ENCODE measurements at places on chromosomes 3 and 15.

DNA sequence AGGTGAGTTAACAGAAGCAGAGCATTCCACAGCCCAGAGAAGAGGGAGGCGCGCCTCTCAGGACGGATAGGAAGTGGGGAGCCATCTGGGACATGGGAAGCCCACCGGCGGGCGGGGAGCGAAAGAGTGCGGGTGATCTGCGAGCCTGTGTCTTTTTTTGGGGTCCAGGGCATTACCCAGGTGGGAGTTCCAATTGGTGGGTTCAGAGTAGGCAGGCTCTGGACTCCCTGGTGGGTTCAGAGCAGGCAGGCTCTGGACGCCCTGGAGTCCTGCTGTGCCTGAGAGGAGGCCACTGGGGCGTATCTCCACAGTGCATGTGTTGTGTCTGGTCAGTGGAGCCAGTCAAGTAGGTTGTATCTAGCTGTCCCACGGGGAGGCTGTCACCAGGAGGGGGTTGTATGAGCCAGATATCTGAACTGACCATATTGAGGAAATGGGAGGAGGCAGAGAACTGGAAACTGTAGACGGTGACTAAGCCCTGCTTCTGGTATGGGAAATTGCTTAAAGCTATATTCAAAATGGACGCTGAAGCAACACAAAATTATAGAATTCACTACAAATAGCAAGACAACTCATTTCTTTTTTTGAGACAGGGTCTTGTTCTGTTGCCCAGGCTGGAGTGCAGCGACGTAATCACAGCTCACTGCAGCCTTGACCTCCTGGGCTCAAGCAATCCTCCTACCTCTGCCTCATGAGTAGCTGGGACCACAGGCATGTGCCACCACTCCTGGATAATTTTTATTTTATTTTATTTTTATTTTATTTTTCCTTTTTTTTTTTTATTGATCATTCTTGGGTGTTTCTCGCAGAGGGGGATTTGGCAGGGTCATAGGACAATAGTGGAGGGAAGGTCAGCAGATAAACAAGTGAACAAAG lies 34.5 kb upstream of the CHST2 start:
- DNase-seq: peak; percentile 38

- DNase-seq: peak; percentile 56
These were observed 216.1 kb downstream of the THRB start for GRCh38 chr3:24278543-24278942.

GRCh38 chr3:127858521-127858920 lies 36.2 kb upstream of the MGLL start:
- no peak for DNase-seq

DNA sequence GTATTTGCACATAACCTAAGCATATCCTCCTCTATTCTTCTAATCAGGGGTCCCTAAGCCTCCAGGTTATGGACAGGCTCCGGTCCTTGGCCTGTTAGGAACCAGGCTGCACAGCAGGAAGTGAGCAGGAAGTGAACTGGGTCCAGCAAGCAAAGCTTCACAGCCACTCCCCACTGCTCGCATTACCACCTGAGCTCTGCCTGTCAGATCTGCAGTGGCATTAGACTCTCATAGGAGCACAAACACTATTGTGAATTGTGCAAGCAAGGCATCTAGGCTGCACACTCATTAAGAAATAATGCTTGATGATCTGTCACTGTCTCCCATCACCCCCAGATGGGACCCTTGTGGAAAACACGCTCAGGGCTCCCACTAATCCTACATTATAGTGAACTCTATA lies 9.8 kb downstream of the MSL2 start:
- peak; percentile 12 for DNase-seq

DNA sequence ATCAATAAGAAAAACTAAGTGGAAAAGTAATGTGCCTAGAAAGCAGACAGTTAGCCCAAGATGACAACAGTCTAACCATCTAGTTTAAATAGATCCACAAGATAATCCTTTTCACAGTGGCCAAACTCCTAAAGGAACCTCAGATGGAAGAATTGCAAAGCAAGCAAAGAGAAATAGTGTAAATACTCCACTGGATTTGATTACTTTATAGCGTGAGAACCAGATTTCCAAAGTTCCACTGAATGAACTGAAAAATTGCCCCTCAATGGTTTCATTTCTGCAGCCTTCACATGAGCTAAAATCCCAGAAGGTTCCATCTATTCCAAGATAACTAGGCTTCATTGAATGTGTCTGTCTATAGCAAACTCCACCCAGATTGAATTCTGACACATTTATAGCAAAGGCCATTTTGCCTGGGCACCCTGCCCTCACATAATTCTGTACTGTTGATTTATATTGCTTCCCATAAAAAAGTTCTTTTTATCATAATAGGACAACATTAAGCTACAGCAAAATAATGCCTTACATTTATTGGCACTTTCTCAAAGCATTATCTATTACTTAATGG lies 129.7 kb upstream of the THBS1 start:
- DNase-seq: no peak

- DNase-seq: no peak
These were observed 245.2 kb upstream of the ARPP21 start for GRCh38 chr3:35393901-35394799.

- DNase-seq: no peak
These were observed 122.3 kb upstream of the PTPRG start for GRCh38 chr3:61439122-61439458.

- DNase-seq: no peak
These were observed 82.9 kb downstream of the CHRNA7 start for GRCh38 chr15:32113224-32113623.

DNA sequence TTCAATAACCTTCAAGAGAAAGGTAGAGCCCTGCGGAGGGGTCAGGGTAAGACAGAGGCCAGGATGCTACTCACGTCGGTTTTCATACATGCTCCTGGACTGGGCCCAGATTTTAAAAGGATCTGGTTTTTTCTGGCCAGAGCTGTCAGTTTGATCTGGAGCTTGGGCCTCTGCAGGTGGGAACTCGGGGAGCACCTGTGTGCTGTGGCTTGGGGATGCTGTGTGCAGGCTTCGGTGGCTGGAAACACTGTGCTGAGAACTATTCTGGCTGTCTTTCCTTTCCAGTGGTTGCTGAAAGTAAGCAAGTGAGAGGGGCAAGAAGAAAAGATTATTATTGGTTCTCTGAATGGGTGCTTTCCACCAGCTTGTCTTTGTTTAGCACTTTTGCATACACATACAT lies 647.6 kb downstream of the MAGI1 start:
- DNase-seq: no peak

DNA sequence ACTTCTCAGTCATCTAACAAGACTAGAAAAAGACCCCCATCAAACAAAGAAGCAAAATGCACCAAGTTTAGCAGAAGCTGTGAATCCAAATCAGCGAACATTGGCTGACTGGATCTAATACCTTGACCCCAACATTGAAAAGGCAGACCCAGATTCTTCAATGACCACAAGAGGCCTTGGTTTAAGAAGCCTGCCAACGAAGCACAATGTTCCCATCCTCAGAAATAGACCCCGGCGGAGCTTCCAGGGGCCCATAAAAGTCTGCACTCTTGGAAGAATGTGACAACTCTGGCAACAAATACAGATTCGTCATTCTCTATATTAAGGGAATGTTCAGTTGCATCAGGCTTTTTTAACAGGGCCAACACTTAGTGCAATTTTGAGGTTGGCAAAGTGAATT lies 112.8 kb upstream of the BCL6 start:
- DNase-seq: peak; percentile 22

DNA sequence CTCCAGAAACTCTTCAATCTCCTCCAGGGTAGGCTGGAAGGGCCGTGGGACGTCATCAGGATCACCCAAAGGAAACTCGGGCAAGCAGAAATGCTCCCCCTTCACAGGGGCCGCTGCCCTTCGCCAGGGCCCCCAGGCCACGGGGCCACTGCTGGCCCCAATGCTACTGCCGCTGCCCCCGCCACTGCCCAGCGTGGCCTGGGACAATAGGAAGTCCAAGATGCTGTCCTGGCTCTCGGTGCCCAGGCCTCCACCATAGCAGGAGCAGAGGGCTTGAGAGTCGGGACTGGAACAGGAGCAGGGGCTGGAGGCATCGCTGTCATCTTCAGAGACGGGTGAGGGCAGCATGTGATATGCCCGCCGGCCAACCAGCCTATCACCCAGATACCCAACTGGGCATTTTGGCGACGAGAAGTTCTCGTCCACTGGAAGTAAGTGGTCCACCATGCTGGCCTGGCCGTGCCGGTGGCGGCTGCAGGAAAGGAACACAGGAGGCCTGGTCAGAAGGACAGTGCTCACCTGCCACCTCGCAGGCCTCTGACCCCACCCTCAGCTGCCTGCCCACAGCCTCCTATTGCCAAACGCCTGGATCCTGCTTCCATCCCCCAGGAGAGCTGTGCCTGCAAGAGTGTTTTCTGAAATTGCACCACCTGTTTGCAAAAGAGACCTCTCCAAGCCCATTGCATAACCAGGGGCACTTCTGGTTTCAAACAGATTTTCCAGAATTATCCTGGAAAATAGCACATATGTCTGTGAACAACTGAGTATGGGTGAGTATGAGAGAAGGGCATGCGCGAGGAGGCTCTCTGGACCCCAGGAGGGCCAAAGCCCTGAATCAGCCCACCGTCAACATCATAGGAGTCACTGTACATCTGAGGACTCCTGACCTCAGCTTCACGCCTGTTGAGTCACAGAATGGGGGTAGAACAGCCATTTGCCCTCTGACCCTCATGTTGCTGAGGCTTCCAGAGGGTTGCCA lies 4.4 kb downstream of the KLF15 start:
- DNase-seq: no peak

DNA sequence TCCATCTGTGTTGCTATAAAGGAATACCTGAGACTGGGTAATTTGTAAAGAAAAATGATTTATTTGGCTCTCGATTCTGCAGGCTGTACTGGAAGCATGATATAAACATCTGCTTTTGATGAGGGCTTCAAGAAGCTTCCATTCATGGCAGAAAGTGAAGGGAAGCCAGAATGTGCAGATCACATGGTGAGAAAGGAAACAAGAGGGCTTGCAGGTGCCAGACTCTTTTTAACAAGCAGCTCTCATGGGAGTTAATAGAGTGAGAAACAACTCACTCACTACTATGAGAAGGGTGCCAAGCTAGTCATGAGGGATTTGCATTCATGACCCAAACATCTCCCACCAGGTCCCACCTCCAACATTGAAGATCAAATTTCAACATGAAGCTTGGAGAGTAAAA lies 247.2 kb downstream of the ZIC4 start:
- no peak for DNase-seq

GRCh38 chr15:71677766-71678165 lies 132.6 kb upstream of the NR2E3 start:
- no peak for DNase-seq

GRCh38 chr3:59430341-59430740 lies 380.5 kb upstream of the CFAP20DC start:
- DNase-seq: no peak

- no peak for DNase-seq
These were observed 21.7 kb upstream of the PLSCR1 start for GRCh38 chr3:146566138-146566537.

GRCh38 chr3:58164199-58164879 lies 46.4 kb downstream of the DNASE1L3 start:
- DNase-seq: no peak

DNA sequence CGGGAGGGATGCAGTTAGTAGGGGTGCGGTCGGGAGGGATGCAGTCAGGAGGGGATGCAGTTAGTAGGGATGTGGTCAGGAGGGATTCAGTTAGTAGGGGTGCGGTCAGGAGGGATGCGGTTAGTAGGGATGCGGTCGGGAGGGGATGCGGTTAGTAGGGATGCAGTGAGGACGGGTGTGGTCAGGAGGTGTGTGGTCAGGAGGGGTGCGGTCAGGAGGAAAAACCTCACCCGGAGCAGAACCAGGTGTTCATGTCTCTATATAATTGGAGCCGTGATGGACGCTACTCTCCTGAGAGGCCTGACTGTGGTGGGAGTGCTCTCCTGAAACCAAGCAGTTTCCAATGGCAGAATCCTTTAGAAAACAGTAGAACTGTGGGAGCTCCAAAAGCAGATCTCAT lies 95.8 kb downstream of the BDH1 start:
- no peak for DNase-seq

DNA sequence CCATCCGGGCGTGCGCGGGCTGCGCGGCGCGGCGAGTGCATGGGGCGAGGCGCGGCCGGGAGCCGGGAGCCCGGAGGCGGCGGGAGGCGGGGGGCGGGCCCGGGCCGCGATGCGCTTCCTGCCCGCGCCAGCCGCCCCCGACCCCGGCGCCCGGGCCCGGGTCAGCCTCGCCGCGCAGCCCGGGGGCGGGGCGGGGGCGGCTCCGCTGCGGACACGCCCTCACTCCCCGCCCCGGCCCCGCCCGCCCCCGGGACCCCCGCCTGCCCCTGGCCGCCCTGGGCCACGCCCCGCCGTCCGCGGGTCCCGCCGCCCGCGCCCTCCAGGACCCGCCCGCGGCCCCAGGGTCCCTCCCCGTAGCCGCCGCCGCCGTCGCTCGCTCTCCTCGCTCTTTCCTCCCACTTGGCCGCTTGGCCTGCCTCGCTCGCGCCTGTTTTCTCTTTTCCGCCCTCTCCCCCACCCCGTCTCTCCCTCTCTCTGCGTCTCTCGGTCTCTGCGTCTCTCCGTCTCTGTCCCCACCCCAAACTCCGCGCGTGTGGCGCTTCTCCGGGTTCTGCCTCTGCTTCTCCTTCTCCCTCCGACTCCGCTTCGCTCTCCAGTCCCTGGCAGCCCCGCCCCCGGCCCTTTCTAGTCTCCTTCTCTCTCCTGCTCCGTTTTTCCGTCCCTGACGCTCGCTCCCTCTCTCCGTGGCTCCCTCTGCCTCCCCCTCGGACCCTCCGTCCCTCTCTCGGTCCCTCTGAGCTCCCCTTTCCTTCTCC lies at the start of gene PLXND1:
TSS of gene PLXND1 (minus strand) at position 41 of the 755 bp plus-strand sequence. CDS start at position 4, 37 bp downstream.
- peak; percentile 51 for DNase-seq

GRCh38 chr3:43214616-43215015 lies 71.7 kb upstream of the SNRK start:
- no peak for DNase-seq

DNA sequence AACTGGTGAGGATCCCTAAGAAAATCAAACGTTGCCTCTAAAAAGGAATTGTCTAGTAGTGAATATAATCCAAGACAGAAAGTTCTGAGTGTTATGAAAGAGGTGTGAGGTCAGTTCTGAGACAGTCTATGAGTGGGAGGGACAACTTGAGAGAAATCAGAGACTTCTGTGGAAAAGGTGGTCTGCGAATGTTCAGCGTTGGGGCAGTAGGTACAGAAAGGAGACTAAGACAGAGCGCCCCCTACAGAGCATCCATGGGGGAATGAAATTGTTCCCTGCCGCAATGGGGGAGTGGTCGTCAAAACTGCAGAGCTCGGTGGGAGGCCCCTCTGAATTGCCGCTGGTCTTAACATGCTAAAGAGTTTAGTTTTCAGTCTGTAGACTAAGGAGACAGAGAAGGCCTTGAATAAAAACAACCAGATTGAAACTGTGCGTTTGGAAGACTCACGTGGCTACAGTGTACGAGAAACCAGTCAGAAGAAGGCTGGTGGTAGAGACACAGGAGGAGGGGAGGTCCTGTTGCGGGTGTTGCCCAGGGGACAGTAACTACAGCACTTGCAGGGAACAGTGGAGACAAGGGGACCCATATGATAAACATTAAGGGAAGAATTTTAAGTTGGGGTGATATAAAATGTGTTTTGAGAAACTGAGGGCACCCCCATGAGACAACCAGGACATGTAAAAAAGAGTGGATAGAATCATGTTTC lies 6.9 kb downstream of the TNIK start:
- DNase-seq: no peak

DNA sequence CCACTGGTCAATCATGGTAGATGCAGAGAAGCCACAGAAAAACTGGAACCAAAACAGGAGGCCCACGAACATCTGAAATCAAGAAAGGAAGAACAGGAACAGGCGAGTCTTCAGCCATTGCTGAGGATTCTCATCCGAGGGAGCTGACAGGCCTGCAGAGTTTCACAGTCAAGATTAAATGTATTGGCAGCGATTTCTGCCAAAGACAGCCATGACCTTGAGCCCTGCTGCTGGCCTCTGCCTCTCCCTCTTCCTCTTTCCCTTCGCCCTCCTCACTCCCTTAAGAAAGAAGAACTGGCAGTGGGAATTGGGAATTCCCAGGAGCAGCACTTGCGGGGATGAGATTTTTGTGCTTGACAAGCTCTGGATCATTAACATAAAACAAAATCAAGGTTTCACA lies 179.7 kb downstream of the ATP10A start:
- DNase-seq: no peak
